ENCODE measurements at places on chromosomes 7 and 10.

DNA sequence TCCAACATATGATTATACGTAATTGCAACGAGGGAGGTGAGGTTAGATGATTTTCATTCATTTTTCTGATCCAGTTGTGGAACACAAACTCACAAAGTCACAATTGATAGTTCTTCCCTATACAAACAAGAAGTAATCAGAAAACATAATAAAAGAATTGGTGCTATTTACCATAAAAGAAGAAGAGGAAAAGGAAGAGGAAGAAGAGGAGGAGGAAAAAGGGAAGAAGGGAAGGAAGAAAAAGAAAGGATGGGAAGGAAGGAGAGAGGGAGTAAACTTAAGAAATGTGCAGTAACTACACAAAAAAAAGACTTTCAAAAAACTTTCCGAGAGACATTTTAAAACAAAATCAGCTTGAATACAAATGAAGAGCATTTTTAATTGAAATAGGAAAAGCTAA is 65.0 kb downstream of the CCDC71L start:
- DNase-seq = no peak

DNA sequence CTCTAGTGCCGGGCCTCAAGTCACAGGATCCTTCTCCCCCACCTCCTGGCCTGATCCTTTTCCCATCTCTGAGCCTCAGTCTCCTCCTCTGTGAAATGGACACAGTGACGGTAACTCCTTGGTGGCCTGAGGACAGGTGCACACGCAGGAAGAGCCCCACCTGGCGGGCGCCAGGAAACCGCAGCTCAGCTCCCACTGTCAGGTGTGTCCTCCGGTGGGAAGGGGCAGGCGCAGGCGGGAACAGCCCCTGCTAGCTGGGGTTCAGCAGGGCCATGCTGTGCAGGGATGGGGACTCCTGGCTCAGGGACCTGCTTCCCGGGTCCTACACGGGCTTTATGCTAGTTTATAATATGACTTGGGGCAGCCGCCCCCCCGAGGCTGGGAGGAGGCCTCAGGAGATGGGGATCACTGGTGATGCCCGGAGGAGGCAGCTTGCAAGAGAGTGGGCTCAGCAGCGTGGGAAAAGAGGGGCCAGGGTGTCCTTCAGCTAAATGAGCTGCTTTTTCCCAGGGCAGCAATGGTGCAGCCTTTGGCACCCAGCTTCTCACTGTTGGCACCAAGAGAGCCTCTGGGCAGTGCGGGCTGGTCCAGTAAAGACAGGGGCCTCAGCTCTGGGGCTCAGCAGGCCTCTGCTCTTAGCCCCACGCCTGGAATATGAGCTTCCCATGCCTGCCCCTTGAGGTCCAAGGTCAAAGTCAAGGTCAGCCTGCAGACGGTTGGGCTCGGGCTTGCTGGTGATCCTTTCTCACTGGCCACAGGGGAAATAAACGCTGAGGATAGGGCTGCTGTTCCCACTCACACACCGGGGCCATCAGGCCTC is 68.0 kb upstream of the FAM20C start:
- peak; percentile 76 for DNase-seq

GRCh38 chr10:98555021-98555619 is 108.4 kb upstream of the HPS1 start:
- no peak for DNase-seq

DNA sequence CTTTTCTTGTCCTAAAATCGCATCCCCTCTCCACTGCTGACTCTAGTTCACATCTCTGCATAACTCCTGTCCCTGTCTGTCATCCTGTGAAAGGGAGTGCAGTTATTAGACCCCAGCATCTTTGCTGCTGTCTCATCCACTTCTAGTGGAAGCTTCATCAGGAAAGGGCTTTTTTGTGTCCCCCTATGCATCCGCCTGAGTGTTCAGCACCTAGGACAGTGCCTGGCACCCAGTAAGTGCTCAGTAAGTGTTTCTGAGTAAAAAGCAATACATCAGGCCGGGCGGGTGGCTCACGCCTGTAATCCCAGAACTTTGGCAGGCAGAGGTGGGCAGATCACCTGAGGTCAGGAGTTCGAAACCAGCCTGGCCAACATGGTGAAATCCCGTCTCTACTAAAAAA is 211.8 kb upstream of the FOXK1 start:
- DNase-seq = no peak

DNA sequence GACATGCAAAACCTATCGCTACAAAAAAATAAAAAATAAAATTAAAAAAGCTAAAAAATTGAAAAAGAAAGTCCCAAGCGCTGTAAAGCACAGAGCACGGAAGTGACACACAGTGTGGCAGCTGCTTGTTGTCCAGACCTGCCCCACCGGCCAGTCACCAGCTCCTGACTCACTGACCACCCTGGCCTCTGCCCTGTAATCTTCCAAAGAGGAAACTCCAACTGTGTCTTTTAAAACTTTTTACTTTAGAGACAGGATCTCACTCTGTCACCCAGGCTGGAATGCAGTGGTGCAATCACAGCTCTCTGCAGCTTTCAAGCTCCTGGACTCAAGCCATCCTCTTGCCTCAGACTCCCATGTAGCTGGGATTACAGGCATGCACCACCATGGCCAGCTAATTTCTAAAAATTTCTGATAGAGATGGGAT is 23.6 kb downstream of the GNA12 start:
- DNase-seq = peak; percentile 95

GRCh38 chr10:6516929-6517284 is 63.2 kb downstream of the PRKCQ start:
- no peak for DNase-seq

- DNase-seq = no peak
Observed at GRCh38 chr7:151081170-151082101, 827 bp upstream of the FASTK start.

DNA sequence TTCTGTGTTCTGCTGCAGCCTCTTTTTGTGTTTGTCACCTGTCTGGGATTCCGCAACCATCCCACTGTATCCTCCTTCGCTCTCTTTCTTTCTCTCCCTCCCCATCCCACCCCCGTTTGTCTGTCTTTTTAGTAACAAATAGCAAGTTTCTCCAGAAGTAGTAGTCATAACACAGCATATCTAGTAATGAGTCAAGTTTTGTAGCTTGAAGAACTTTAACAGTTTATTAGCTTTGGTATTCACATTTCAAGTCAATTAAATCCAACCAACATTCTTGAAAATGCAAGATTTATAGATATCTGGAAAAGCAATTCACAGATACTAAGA is 154.1 kb upstream of the MTPN start:
- no peak for DNase-seq

DNA sequence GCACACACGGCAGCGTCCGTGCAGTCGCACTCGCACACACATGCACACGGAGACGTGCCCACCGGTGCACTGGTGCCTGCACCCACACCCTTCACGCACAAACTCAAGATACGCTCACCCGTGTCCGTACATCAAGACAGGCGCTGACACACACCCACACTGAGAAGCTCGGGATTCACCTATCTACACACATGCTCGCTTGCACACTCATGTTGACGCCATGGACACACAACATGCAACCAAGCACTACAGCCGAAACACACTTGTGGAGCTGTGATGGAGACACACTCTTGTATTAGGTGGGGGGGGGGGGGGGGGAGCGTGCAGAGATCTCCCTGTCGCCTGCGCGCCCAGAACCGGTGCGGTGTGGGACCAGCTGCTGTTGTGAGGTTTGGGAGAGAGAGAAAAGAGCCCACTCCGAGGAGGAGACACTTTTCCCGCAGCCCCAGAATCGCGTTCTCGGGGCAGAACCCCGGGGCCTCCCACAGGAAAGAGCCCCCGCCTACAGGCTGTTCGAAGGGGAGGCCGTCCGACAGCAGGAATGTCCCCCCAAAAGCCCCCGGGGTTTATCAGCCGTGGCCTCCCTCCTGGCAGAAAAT is 605 bp upstream of the NFKB2 start:
- DNase-seq = no peak

DNA sequence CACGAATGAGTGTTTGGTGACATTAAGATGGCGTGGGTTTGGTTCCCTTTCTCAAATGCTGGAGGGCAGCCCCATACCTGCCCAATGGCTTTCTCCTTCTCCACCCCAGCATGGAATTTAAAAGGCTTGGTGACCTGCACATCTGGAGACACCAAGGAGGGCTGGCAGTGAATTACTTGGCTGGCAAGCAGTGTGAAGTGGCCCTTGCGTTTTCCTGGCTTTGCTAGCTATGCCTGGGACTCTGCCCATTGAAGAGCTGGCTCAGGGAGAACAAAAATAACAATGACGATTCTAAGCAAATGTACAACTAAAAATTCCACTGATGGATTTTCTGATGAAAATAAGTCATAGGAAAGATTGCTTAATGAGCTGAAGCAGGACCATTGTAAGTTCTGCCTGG is 203.7 kb downstream of the CYP26A1 start:
- no peak for DNase-seq

- peak; percentile 94 for DNase-seq
Observed at GRCh38 chr10:22849077-22849805, 78.6 kb upstream of the ARMC3 start.

- DNase-seq = no peak
Observed at GRCh38 chr10:77417806-77418640, 219.6 kb downstream of the KCNMA1 start.

GRCh38 chr7:112538726-112539255 is 58.0 kb downstream of the LSMEM1 start:
- DNase-seq = no peak

GRCh38 chr7:6500691-6501090 is 50.6 kb downstream of the GRID2IP start:
- no peak for DNase-seq

GRCh38 chr10:14291296-14291695 is 39.4 kb downstream of the FRMD4A start:
- no peak for DNase-seq

DNA sequence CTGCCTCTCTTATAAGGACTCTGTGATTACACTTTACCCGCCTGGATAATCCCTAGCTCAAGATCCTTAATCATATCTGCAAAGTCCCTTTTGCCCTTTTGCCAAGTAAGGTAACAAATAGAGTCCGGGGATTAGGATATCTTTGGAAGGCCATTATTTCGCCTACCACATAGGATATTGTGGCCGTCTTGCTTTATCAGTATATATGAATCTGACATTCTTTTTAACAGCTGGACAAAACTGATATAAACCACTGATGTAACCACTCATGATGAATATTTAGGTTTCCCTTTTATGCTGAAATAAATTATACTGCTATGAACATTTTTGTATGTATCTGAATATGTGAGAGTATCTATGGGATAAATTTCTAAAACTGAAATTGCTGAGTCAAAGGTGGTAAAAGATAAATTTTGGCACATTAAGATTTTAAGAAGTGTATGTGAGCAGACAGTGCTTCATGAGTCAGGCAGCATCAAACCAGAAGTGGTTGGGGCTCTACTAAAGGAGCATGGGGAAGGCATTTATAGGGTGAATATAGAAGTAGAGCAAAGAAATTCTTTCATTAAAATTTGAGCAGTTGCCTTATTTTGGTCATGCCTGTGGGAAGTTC is 44.7 kb downstream of the AVL9 start:
- DNase-seq = no peak

GRCh38 chr7:106841896-106842390 is 23.1 kb upstream of the PIK3CG start:
- no peak for DNase-seq

DNA sequence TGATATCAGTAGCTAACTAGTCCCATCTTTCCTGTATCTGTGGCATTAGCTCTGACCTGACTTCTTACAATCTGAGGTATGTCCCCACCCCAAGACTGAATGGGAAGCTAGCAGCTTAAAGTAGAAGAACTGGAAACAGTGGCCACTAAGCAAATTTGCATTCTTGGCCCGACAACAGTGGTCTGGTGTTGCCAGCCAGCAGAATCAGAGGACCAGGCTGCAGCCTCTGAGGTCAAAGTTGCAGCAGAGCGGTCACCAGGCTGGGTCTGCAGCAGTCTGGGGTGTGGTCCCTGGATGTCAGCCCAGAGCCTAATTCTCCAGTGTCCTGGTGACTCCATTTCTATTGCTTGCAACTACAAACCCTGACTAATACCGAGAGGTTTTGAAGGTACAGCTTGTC is 26.3 kb downstream of the FAM107B start:
- DNase-seq = no peak

- no peak for DNase-seq
Observed at GRCh38 chr10:34959321-34959720, 130.8 kb downstream of the CUL2 start.

GRCh38 chr10:90743291-90743690 is 114.5 kb downstream of the HTR7 start:
- no peak for DNase-seq

All from lower leg skin (tissue), 4 donors.